ENCODE measurements at places on chromosomes 3 and 15. TPM values are rescaled to one million over a fixed set of nuclear protein-coding genes. Genes with fewer than 3 reads are reported as not detected.

Gene GOLGA8S
- total RNA-seq = 0.04 TPM

Gene OXTR
- total RNA-seq = 0.63 TPM

Gene ACKR2
- 0.20 TPM for total RNA-seq

Gene DNAH1
- 0.53 TPM for total RNA-seq

Gene ZNF660
- 0.10 TPM for total RNA-seq

Gene ITIH1
- not detected for total RNA-seq

Gene CATSPER2
- total RNA-seq = 2.9 TPM

Gene ATP13A4
- total RNA-seq = not detected

Gene SLC6A6
- total RNA-seq = 13.6 TPM

Gene GXYLT2
- 1.8 TPM for total RNA-seq

Gene ABHD17C
- 24.8 TPM for total RNA-seq

Gene CCR8
- total RNA-seq = not detected

Gene SH2D7
- total RNA-seq = not detected

Gene PLA2G4B
- 4.5 TPM for total RNA-seq

Gene MFN1
- 32.0 TPM for total RNA-seq

Gene WDR73
- total RNA-seq = 19.0 TPM

Gene SAMMSON
- total RNA-seq = not detected

Gene VWA5B2
- not detected for total RNA-seq

Gene EIF3J
- total RNA-seq = 66.2 TPM

Gene ADCY5
- total RNA-seq = 0.14 TPM

Gene LPP
- 23.0 TPM for total RNA-seq

Gene CAMK2N2
- total RNA-seq = 0.42 TPM

Gene ZNF385D
- 1.7 TPM for total RNA-seq

Gene KBTBD8
- total RNA-seq = 4.4 TPM

Gene ZBED2
- 108 TPM for total RNA-seq

Gene CTXN2
- not detected for total RNA-seq

Gene COL7A1
- 306 TPM for total RNA-seq

Gene TP63
- 154 TPM for total RNA-seq

Gene NUTM1
- total RNA-seq = not detected

Gene DOCK3
- 0.03 TPM for total RNA-seq

Gene ZNF502
- 3.9 TPM for total RNA-seq

Gene MAN2C1
- 73.8 TPM for total RNA-seq

Gene MKRN3
- 0.28 TPM for total RNA-seq

Gene ACOX2
- total RNA-seq = 0.34 TPM

Gene FOXB1
- total RNA-seq = not detected

Gene SAMD7
- not detected for total RNA-seq

Gene EPHB1
- 0.17 TPM for total RNA-seq

Gene FAM81A
- total RNA-seq = 0.78 TPM

Gene HYKK
- 1.7 TPM for total RNA-seq

Gene DUOXA1
- 7.0 TPM for total RNA-seq

Gene CSPG4
- total RNA-seq = 6.0 TPM

Gene DISP2
- total RNA-seq = 0.65 TPM

Gene PRKCD
- 12.4 TPM for total RNA-seq

Gene GOLGA6D
- not detected for total RNA-seq

Measured in foreskin keratinocyte (primary cell).